ENCODE measurements at places on chromosomes 3 and 15.
A peak's percentile ranks its signal among the peaks of the same experiment; 100 is the strongest.

DNA sequence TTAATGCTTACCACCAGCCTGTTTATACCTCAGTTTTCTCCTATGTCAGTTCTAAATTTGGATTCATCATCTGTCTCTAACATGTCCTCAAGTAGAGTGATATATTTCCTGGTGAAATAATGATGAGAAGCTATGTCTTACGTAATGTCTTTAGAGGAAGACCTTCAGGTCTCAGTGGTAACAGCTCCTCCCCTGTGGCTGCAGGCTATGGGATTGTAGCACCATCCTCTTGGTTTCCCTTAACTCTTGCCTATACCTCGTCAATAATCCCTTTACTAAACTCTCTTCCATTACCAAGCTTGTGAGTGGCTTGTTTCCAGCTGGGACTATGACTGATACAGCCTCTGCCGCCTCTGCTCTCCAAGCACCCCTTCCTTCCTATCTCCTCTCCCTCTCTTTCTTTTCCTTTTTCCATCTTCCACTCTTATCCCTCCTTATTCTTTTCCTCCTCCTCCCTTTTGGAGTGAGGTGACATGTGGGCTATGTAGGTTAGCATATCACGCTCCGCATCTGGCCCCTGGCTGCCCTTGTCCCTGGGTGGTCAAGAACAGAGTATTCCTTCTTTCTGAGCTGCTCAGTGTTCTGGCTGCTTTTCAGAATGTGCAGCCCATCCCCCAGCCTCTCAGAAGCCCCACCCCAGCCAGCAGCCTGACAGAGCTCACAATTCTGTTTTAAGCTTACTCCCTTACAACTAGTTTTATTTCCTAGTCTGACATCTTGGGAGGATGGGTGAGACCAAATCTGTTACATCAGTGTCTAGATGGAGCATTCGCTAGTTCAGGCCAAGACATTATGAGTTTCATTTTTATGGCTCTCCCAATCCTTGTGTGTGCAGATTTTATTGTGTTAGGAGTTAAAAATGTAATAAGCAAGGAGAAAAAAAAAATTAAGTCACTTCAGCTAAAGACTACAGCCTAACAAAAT, 75.0 kb upstream of the RNU6-1 start:
- no peak for DNase-seq

DNA sequence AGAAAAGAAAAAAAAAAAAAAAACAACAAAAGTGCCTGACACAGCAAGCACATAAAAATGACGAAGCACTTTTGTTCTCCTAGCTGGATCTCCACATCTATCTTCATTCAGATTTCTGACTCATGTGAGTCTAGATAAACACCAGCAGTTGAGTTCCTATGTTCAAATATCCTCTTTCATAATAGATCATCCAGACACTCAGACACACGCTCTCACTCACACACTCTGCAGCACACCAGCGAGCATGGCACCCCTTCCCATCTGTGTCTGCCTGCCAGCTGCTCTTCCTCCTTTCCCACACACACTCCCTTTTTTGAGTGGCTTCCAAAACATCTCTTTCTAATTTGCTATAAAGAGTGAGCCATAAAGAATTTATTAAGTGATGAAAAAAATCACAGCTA, 19.8 kb upstream of the CELF6 start:
- DNase-seq: no peak

DNA sequence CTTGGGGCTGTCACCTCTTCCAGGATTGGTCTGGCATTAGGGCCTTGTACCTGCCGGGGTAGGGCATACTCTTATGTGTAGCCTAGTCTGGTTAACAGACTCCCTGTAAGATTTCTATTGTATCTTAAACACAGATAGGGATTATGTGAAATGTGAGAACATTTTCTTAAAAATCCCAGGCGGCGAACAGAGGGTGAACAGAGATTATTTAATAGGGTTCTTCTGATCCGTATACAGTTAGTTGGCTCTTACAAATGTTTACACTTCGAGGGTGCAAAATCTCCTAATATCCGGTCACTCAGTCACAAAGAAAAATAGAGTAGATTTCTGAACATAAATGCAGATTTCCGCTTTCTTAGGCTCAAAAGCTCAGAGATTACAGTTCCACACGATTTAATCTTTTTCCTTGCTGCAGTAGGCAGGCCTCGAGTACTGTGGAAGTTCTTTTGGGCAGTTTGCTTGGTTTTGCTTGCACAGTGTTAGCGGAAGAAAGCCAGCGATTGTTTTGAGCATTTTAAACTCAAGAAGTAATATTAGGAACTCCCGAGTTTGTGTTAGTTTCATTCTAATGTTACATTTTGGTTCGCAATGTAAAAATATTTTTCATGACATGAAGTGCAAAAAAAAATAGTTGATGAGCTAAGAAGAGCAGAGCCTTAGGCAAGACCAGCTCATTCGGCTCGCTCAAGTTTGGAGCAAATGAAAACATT, 993 bp downstream of the PLCL2 start:
- DNase-seq: no peak

GRCh38 chr3:43966126-43966525, 275.4 kb downstream of the ABHD5 start:
- DNase-seq: no peak

DNA sequence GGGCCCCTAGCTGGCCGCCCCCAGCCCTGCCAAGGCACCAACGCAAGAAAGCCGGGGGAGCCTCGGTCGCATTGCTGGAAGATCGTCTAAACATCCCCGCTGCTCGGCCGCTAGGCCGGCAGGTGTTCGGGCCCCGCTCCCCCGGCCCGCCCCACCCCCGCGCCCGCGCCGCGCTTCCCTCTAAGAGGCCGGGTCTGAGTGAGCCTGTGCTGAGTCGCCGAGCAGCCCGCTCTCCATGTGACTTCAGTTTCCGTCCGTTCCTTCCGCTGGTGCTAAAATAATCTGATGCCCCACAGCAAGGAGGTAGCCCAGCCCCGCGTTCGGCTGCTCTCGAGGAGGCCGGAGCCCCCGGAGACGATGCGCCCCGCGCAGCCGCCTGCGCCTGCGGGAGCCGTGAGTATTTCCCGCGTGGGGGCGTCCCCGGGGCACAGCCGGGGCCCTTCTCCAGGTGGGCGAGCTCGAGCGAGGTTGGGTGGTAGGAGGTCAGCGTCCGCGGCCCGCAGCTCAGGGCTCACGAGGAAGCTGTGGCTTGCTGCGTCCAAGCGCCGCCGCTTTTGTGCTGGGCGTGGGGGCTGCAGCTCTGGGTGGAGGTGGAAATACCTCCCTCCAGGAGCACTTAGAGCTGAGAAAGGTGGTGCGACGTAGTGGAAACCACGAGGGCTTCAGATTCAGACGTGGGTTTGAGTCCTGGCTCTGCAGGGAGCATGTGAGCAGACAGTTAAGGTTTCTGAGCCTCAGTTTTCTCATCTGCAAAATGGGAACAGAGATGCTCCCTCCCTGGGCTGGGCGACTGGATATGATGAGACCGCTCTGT, at the start of gene NRROS:
Gene NRROS (plus strand): TSS at position 212 of the 814 bp plus-strand sequence. CDS start 14,846 bp downstream, outside the sequence.
- peak; percentile 74 for DNase-seq

DNA sequence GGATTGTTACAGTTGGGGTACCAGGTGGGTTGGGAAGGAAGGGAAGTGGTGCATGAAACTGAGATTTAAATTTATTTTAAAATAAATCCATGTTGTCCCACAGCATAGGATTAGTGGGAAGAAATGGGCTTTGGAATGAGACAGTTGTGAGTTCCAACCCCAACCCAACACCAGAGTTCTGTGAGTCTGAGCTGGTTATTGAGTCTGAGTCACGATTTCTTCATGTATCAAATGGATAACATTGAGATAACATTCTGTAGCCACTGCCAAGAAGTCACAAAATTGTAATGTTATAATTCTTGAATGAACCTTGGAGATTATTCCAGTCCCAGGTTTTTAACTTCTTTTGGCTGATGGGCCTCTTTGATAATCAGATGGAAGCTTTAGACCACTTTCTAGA, 13.7 kb downstream of the IFT122 start:
- no peak for DNase-seq

- DNase-seq: no peak
These were observed 186.7 kb downstream of the NLGN1 start for GRCh38 chr3:173584093-173584837.

DNA sequence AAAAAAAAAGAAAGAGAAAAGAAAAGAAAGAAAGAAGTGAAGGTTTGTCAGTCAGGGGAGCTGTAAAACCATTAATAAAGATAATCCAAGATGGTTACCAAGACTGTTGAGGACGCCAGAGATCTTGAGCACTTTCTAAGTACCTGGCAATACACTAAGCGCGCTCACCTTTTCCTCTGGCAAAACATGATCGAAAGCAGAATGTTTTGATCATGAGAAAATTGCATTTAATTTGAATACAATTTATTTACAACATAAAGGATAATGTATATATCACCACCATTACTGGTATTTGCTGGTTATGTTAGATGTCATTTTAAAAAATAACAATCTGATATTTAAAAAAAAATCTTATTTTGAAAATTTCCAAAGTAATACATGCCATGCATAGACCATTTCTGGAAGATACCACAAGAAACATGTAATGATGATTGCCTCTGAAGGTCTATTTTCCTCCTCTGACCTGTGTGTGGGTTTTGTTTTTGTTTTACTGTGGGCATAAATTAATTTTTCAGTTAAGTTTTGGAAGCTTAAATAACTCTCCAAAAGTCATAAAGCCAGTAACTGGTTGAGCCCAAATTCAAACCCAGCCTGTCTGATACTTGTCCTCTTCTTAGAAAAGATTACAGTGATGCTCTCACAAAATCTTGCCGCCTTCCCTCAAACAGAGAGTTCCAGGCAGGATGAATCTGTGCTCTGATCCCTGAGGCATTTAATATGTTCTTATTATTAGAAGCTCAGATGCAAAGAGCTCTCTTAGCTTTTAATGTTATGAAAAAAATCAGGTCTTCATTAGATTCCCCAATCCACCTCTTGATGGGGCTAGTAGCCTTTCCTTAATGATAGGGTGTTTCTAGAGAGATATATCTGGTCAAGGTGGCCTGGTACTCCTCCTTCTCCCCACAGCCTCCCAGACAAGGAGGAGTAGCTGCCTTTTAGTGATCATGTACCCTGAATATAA, 2.0 kb downstream of the B2M start:
- no peak for DNase-seq

DNA sequence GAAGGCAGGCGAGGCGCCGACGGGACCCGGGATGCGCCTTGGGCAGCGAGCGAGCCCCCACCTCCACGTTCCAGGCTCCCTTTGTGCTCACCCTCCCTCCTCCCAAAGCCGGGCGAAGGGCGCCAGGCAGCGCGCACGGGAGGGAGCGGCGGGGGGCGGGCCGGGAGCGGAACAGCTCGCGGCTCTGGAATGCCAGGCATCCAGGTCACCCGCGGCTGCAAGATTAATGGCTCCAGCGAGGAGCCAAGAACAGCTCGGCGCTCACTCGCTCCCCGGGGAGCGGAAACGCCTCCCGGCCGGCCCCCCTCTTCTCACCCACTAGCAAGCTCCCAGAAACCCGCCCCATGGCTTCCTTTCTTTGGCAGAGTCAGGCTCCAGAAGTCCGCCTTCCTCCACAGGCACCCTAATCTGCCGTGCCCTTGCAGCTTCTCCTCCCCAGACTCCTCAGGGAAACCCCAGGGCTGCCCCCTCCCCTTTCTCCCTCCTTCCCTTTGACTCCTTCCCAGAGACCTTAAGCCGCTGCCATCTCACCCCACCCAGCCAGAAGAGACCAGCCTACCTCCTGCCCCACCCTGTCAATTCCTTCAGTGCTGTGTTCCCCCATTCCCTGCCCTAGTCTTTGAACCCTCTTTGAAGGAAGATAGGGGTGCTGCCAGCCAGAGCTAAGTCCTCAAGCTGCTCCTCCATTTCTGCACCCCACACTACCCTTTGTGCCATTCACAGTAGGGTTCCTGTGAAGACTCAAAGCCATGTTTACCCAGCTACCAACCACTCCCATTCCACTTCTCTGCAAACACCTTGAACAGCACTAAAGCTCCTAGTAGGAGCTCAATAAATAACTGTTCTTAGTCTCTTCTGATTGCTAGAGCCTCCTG, 9.9 kb downstream of the AMOTL2 start:
- peak; percentile 20 for DNase-seq

DNA sequence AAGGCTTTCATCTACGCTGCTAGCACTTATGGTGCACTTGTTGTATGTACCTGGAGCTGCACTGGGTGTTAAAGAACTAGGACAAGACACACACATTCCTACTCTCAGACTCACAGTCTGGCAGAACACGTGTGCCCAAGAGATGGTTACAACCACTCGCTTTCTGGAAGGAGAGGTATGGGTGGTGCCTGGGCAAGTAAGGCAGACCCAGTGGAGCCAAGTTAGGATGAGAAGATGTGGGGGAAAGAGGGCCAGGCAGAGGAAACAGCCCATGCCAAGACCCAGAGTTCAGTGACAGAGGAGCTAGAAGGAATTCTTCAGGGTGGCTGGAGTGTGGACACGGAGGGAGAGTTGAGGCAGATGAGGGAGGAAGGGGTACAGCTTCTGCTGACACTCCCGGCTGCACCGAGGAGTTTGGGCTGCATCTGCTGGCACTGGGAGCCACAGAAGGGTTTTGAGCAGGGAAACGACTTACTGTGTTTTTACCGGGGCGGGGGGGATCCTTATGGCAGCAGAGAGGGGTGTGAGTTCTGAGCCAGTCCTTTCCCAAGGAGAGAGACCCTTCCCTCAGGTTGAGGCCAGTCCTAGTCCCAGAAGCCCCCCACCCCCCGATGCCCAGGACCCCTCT, 59.0 kb downstream of the GRIP2 start:
- no peak for DNase-seq

GRCh38 chr3:69791106-69791505, 51.8 kb downstream of the MITF start:
- DNase-seq: no peak

GRCh38 chr3:121985846-121986245, 36.2 kb downstream of the ILDR1 start:
- DNase-seq: no peak

- DNase-seq: no peak
These were observed 82.4 kb upstream of the RASGRF1 start for GRCh38 chr15:79172801-79173460.

All from activated CD4-positive, alpha-beta T cell treated with anti-CD3 and anti-CD28 coated beads, Interleukin-2, amount 50 U/mL, for 48 hours (primary cell).